ENCODE measurements at places on chromosomes 5 and 9.

DNA sequence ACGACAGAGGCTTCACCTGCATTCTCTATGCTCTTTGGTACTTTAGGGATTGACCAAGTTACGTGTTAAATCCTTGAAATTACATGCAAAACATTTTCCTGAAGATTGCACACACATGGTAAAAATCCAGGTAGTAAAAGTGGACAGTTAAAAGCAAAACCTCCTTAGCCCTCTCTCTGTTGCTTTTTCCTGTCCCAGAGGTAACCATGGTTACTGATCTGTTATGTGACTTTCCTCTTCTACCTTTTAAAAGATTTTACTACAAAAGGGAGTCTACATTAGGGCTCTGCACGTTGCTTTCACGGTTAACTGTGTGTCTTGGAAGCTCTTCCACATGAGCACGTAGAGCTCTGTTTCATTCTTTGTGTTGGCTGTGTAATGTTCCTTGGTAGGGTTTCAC lies 97.0 kb downstream of the PPARGC1B start:
- DNase-seq, result no peak

DNA sequence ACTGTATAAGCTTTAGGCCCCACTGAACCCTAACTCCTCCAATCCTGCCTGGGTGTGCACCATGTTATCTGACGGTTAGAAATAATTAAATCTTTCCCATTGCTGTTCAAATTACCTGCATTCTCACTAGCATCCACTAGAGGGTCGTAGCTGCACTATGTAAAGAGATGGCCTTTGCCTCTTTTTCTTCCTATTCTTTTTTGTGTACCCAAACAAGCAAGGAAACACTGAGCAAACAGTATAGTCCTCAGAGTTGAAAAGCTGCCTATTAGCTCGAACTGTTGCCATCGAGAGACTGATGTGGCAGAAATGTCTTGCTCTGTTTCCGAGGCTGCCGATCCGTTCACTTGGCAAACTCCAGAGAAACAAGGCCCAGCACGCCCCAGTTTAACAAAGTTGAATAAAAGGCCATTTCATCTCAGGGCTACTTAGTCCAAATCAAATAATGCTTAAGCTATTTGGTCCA lies 163.8 kb upstream of the TRPM3 start:
- DNase-seq, result no peak

GRCh38 chr5:40575921-40576320 lies 103.8 kb upstream of the PTGER4 start:
- DNase-seq, result no peak

GRCh38 chr9:21904776-21905175 lies 89.4 kb downstream of the CDKN2A start:
- no peak for DNase-seq

GRCh38 chr5:79077680-79078365 lies 8.3 kb downstream of the BHMT2 start:
- no peak for DNase-seq

GRCh38 chr9:130606887-130607600 lies 27.7 kb downstream of the FUBP3 start:
- no peak for DNase-seq

DNA sequence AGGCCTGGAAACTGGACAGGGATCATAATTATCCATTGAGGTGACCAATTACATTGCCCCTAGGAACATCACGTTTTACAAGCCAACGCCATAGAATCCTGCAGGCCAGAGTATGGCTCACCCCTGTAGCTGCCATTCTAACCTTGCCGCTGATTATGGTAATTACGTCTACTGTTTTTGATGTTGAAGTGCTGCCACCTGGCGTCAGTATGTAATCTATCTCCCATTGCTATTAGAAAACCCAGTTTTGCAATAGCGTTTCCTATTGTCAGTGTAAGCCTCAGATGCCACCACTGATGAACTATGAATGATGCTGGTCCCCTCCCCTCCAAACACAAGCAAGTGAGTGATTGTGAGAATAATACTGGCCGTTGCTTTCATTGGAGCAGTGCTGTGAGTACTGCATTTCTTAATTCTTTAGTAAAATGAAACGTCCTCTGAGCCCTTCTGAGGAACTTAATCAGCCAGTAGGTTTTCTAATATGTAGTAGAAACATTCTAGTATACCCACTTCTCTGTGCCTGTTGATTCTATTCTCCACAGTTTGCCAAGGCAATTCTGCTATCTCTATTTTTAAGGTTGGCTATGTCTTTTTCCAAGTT lies 100.5 kb upstream of the NMUR2 start:
- no peak for DNase-seq

DNA sequence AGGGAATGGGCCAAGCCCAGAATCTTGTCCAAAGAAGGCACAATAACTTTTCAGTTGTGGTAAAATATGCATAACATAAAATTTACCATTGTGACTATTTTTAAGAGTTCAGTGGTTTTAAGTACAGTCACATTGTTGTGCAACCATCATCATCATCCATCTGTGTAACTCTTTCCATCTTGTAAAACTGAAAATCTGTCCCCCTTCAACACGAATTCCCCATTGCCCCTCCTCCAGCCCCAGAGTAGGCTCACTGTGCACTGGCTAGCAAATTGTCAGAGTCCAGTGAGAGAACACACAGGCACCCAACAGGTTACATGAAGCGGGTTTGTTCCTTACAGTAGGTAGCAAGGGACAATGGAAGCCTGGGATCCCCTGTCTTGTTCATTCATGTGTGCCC lies 13.7 kb downstream of the BARX1 start:
- DNase-seq, result no peak

DNA sequence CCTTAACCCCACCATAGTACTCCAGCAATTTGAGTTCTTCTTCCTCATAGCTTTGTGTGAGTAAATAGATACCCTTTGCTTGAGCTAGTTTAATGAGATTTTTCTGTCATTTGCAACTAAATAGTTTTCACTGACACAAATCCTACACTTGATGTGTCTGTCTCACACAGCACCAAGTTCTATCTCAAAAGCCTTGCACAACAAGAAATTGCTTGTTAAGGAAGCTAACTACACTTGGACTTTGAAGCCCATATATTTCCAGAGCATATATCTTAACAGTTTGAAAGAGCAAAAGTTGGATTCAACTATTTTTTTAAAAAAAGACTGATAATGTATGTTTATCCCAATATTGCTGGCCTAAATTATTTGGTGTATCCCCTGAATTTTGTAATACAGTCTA lies 459.2 kb downstream of the ACTL7B start:
- no peak for DNase-seq

GRCh38 chr5:82388181-82388580 lies 110.0 kb upstream of the RPS23 start:
- DNase-seq, result no peak

GRCh38 chr5:91182763-91183162 lies 200.4 kb downstream of the ARRDC3 start:
- no peak for DNase-seq

GRCh38 chr9:7177383-7177782 lies 419.6 kb downstream of the KDM4C start:
- no peak for DNase-seq

- DNase-seq, result no peak
These were observed 22.6 kb downstream of the CLPTM1L start for GRCh38 chr5:1322036-1322900.

DNA sequence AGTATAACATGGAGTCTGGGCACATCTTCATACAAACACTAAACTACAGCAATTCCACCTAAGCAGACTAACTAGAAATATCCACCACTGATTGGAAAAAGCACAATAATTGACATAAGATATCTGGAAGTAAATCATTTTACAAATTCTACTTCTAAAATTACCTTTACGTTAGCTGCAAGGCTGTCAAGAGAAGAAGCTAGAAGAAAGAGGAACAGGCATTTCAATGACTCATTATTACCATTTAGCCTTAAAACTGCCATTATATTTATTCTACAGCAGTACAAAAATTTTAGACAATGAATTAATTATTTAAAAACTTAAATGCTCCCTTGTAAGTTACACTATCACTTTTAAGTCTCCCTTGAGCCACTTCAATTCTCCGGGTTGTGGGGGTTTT lies 43.4 kb upstream of the PLPP6 start:
- DNase-seq, result no peak

DNA sequence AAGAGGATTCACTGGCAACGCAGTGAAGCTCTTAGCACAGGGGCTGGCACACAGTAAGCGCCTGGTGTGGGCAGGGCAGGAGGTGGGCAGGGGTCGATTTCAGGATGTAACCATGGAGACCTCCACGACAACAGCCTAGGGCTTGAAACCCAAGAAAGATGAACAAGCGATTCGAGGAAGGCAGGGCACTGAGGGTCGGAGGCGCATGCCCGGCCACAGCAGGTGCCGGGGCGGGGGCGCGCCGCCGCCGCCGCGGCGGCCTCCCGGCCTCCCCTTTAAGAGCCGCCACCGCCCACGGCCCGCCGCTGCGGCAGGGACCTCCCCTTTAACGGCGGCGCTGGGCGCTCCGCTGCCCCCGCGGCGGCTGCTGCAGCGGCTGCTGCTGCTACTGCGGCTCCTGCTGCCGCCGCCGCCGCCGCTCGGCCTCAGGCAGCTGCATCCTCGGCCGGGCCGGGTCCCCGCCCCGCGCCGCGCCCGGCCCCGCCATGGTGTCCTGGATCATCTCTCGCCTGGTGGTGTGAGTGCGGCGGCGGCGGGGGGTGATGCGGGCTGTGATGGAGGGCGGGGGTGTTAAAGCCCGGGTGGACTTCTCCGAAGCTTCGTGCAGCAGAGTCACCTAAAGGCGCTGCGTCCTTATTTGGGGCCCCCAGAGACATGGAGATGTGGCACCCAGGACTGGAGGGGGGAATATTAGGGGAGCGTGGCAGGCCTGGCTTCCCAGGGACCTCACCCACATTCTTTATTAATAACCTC lies at the start of gene REEP2:
TSS of gene REEP2 (plus strand) at position 334 of the 753 bp plus-strand sequence. CDS start at position 486, 152 bp downstream.
- DNase-seq, result no peak

DNA sequence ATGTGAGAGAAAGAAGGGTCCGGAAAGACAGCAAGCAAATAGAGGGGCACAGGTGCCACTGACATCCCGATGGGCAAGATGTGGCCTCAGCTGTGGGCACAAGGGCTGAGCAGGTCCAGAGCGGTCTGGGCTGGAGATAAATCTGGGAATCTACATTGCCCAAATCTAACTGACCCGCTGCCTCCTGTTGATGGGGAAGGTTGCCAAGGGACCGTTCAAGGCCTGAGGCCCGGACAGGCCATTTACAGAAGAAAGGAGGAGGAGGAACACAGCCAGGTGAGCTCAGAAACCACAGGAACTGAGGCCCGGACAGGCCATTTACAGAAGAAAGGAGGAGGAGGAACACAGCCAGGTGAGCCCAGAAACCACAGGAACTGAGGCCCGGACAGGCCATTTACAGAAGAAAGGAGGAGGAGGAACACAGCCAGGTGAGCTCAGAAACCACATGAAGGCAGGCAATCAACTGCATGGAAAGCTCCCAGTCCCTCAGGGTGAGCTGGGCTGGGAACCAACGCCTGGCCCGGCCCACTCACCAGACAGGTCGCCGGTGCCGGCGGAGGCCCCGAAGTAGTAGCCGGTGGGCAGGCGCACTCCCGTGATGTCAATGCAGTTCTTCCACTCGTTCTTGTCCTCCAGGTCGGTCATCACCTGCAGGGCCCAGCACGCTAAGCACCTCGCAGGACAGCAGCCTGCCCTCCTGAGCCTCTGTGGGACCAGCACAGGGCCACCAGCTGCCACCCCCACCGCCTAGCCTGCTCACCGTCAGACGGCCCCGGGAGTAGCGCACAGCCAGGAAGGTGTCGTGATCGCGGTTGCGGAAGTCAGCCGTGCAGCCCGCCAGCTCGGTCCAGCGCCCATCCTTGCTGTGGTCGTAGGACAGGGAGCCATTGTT lies 14.6 kb downstream of the LMAN2 start:
- no peak for DNase-seq
